ENCODE measurements at places on chromosomes 1 and 21.

GRCh38 chr1:209648346-209648745, 3.9 kb downstream of the LAMB3 start:
- DNase-seq: no peak

DNA sequence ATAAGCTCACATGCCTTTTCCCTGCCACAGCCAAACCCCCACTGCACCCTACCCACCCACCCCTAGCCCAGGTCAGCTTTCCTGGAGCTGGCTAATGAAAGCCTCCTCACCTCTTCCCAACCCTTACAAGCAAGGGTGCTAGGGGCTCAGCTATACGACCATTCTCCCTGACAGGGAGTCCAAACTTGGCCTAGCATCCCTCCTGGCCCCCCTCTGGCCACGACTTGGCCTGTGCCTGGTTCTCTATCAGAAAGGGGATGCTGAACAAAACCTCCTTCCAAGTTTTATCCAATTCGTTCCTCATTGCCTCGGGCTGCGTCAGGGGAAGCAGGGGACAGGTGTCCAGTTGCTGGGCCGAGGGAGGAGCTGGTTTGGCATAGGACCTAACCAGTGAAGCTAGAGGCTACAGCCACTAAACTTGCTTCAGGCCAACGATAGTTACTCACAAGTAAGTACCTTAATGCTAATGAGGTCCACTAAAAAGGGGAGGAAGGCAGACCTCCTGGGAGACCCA, 8.6 kb downstream of the TMEM81 start:
- DNase-seq: no peak

- DNase-seq: no peak
Measured at GRCh38 chr21:24870633-24871032, 736.6 kb downstream of the MRPL39 start.

DNA sequence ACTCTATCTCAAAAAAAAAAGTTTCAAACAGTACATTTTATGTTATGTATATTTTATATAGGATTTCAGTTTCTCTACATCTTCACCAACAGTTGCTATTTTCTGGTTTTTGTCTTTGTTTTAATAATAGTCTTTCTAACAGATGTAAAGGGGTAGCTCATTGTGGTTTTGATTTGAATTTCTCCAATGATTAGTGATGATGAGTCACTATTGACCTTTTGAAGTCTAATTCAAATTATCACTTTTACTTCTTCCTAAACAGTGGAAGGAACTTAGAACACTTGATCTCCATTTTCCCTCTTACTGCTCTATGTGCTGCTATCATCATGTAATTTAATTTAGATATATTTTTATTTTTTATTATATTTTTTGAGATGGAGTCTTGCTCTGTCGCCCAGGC, 31.7 kb upstream of the SHCBP1L start:
- no peak for DNase-seq

GRCh38 chr1:202076050-202076511, 46.6 kb upstream of the GPR37L1 start:
- no peak for DNase-seq

DNA sequence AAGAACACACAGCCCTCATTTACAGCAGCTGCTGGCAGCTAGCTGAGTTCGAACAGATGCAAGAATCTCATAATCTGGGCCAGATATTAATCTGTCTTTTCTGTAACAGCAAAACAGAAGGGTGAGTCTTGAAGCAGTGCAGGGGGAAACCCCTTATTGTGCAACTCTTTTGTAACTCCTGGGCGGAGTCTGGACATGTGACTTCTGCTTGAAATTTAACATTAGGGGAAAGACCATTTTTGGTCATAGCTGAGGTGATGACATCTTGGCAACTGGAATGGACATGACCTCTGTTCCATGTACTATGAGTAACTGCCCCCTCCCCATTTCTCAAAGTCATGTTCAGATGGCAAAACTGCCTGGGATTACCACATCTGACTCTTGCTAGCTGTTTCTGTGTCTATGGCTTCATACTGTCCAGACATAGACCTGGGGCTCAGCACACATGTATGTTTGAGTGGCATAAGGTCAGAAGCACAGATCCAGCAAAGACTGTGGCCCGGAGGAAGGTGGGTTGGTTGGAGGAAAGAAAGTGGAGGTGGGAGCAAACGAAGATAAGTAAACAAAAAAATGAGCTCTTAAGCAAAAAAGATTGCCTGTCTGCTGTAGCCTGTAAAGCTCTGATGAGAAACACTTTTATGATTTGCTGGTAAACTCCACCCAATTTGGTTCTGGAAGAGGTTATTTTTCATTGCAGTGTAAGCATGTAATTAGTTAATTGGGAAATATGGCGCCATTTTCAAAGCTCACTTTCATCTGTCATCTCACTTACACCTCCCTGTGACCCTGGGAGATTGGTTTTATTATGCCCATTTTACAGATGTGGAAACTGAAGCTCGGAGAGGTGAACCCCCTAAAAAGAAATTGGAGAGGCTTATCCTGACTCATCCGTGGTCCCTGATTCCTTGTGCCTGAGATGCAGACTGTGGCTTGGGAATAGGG, 26.1 kb downstream of the ETS2 start:
- DNase-seq: peak; percentile 98

- peak; percentile 26 for DNase-seq
Measured at GRCh38 chr1:67647036-67647798, 37.8 kb upstream of the GADD45A start.

DNA sequence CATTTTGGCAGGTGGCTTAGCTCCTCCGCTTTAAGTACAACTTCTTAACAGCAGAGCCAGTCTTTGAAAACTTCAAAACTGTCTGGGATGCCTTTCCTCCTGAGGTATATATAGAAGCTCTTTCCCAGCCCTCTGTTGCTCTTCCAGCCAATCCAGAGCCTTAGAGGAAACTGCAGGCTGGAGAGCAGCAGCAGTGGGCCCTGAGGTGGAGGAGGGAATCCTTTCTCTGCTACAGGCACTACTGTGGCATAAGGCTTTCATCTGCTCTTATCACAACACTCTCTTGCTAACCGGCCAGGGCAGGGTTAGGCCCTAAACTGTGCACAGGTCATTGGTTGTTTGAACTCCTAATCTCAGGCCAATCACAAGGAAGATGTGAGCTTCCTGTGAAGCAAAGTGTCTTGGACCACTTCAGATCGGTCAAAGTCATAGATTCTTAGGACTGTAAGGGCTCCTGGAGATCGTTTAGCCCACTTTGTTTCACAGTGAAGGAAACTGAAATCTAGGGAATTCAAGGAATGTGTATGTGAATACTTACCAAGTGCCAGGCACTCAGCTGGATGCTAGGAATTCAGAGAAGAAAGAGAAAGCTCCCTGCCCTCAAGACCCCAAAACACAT, at the start of gene RGS5:
TSS of gene RGS5 (minus strand) at position 84 of the 619 bp plus-strand sequence. CDS start at position 3, 81 bp downstream.
- DNase-seq: no peak

DNA sequence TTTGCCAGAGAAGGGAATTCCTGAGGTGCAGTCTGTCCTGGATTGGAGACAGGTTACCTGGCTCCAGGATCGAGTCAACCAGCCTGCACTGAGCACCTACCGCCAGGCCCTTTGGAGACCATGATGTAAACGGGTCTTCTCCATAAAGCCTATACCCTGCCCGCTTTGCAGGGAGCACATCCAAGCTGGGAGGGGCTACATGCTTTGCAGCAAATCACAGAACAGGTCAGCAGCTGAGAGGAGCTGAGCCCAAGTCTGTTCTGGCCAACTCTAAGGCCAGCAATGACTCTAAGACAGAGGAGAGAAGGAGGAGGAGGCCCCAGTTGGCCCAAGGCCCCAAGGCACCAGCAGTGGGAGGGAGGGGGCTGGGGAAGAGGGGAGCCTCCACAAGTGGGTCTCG, 15.5 kb upstream of the RSPO1 start:
- no peak for DNase-seq

GRCh38 chr1:24373044-24373443, 40.5 kb downstream of the STPG1 start:
- no peak for DNase-seq
